T1000 (cell line): ENCODE measurements at places on chromosomes 1 and 21.

- no peak for DNase-seq
Observed at GRCh38 chr1:229950908-229951307, 116.1 kb upstream of the GALNT2 start.

- no peak for DNase-seq
Observed at GRCh38 chr1:8665833-8666232, 151.6 kb downstream of the RERE start.

GRCh38 chr1:40396420-40396819, 22.9 kb downstream of the SMAP2 start:
- no peak for DNase-seq

DNA sequence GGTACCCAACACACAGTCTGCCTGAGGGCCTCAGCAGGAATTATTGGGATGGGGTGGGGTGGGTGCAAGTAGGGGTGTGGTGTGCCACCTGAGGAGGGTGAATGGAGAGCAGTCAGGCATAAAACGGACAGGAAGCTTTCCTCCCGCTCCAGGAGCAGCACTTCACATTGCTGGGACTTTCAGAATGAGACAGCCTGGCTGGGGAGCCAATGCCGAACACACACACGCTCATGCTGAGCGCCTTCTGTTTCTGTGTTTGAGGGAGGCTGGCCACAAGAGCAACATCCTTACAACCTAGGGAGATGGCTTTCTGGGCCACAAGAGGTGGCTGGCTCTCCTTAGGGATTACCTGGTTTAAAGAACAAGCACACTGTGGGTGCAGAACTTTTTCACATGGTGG, 98.0 kb downstream of the LAMC2 start:
- no peak for DNase-seq

GRCh38 chr1:33381977-33382376, 48.9 kb downstream of the PHC2 start:
- no peak for DNase-seq

GRCh38 chr1:207848234-207848633, 62.7 kb downstream of the CD34 start:
- DNase-seq: no peak

GRCh38 chr21:16287046-16287445, 557.3 kb downstream of the USP25 start:
- DNase-seq: no peak

GRCh38 chr21:15080526-15080925, 15.7 kb upstream of the NRIP1 start:
- DNase-seq: no peak

GRCh38 chr1:211133393-211133835, 534 bp downstream of the KCNH1 start:
- peak; percentile 63 for DNase-seq

- DNase-seq: peak; percentile 83
Observed at GRCh38 chr1:184838504-184838951, 83.9 kb upstream of the EDEM3 start.

DNA sequence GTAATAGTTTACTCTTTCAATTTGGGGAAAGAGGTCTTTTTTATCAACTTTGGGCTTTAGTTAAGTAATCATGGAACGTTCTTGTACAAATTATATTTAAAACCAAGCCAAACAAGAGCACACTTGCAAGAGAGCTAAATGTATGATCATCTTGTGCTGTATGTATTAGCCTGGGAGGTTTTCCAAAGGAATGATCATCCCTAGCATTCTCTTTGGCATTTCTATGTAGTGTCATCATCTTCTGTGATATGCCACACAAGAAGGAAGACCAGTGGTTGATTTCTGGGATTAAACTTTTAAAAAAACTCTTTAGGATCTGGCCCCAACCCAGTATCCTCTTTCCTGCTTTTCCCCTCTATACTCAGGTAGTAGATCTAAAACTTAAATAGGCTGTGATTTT, 38.4 kb upstream of the KCNQ4 start:
- no peak for DNase-seq

GRCh38 chr1:171433451-171433850, 51.9 kb upstream of the PRRC2C start:
- peak; percentile 23 for DNase-seq

DNA sequence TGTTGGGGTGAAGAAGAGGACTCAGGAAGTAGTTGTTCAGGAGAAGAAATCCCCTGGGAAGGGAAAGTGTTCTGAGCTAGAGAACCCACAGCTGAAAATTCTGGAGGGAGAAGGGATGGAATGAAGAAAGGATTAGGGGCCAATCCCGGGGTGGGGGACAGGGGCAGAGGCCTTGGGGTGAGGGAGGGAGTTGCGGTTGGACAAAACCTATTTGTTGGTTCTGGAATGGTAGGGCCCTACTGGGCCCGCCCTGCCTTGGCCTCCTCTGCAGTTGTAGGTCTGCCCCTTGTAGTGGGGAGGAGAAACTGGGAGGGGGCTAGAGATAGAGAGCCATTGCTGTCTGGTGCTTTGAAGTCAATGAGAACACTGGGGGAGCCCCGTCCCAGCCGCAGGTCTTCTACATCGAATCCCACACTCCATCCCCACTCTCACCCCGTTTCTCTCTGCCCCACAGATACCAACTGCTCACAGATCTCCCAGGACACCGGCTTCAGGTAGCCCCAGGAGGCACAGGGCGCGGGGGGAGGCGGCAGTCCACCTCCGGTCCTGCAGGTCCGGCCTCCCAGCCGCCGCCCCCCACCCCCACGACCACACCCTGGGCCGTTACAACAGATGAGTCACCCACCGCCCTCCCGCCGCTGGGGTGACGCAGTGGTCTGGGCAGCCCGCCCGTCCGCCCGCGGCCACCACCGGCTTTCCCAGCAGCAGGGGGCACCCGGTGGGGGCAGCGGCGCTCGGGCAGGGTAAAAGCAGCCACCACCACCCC, 1.1 kb downstream of the TAGLN2 start:
- DNase-seq: peak; percentile 87

DNA sequence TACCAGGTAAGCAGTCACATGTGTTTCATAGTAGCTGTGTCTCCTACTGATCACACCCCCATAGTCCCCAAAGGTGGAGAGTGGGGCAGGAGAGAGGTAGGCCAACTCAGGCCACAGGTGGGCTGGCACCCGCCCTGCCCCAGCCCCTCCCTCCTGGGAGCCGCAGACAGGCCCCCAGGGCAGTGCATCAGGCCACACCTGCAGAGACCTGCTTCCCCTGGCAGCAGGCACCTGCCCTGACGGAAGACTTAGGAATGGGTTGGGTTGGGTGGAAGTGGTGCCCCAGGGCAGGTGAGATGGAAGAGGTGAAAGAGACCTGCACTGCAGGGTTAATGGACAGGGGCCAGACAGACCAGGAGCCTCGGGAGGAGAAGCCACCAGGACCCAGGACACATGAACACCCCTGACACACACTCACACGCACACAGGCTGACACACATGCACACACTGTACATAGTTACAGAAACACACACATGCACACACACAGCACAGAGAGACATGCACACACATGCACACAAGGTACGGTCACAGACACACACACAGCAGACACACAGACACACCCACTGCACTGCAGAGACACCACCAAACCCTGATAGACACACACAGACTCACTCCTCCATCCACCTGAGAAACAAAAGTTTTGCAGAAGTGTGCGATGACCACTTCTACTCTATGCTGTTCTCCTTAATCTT, 1.7 kb upstream of the COL18A1 start:
- no peak for DNase-seq

DNA sequence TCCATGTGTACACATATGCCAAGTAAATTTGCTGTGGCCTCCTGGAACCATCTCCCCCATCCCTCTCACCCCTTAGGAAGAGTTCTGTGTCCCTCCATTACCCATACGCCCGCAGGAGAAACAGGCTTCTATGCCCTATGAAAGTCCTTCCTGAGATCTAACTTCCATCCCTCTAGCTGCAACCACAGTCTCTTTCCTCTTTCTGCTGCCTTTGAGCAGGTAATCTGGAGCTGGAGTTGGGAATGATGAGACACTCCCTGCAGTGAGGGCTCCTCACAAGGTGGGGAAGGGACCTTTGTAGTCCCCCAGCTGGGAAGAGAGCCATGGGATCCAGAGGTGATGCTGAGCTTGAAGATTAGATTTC, 2.0 kb upstream of the KCNQ4 start:
- no peak for DNase-seq

- no peak for DNase-seq
Observed at GRCh38 chr1:18001725-18002124, 105.9 kb upstream of the IGSF21 start.

DNA sequence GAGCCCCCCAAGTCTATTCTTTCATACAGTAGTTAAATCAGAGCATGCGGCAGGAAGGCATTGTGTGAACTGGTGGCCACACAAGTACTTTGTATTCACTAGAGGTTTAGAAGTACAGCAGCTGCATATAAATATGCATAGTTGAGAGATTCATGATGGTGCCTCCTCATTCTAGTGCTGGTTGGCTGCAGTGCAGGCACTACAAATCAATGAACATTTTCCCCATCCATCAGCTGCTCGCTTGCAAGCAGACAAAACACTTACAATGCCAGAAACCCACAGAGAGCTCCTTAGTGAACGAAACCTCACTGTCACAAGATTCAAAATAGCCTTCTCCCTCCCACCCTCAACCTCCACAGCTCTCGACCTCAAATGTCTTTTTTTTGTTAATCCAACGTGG, 726.2 kb downstream of the USP25 start:
- DNase-seq: no peak

DNA sequence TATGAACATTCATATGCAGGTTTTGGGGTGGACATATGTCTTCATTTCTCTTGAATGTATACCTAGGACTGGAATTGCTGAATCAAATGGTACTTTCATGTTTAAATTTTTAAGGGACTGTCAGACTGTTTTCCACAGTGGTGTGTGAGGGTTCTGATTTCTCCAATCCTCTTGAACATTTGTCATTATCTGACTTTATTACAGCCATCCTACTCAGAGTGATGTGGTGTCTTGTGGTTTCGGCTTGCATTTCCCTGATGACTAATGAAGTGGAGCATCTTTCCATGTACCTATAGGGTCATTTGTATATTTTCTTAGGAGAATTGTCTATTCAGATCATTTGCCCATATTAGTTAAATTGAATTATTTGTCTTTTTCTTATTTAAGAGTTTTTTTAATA, 35.4 kb upstream of the ZNF281 start:
- peak; percentile 24 for DNase-seq

GRCh38 chr1:107477233-107477632, 336.4 kb downstream of the NTNG1 start:
- no peak for DNase-seq

DNA sequence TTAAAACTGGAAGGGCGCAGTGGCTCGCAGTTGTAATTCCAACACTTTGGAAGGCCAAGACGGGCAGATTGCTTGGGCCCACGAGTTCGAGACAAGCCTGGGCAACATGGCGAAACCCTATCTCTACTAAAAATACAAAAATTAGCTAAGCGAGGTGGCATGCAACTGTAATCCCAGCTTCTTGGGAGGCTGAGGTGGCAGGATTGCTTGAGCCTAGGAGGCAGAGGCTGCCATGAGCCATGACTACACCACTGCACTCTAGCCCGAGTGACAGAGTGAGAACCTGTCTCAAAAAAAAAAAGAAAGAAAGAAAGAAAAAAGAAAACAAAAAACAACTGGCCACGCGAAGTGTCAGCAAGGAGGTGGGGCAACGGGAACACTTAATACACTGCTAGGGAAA, 6.3 kb downstream of the UBE2G2 start:
- no peak for DNase-seq

- DNase-seq: no peak
Observed at GRCh38 chr1:145690587-145691558, 16.3 kb downstream of the PDZK1 start.

GRCh38 chr1:169590932-169591331, 4.7 kb upstream of the F5 start:
- DNase-seq: no peak

DNA sequence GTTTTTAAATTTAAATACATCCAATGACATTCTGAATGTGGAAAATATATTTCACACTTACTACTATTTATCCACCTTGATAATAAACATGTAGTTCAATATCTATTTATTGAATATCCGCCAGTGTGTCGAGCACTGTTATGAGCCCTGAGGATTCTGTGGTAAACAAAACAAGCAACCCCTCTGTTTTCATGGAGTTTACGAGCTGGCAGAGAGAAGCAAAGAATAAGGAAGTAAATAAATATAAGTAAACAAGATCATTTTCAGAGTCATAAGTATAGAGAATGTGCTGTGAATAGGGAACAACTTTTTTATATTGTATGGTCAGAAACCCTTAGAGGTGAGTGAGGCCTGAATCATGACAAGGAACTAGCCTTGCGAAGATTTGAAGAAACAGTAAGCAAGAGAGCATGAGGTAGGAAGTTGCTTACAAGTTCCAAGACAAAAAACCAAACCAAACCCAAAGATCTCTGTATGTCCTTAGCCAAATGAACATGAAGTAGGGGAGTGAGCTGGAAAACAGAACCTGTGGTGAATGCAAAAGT, 6.4 kb upstream of the SERBP1 start:
- DNase-seq: no peak

GRCh38 chr1:117094841-117095604, 26.5 kb downstream of the TRIM45 start:
- no peak for DNase-seq

DNA sequence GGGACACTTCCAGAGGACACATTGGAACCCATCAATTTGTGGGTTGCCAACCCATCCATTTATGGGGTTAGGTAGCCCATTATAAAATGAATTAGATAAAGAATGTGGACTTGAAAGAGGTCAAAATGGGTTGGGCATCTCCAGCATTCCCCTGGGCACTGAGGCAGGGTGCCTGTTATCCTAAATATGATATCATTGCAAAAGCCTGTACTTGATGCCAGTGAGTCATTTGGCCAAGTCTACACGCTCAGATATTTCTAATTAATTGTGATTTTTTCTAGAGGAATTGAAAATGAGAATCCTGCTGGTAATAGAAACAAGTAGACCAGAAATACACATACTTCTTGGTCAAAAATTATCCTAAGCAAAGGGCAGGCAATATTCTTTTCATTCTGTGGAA, 21.9 kb upstream of the NBL1 start:
- no peak for DNase-seq

DNA sequence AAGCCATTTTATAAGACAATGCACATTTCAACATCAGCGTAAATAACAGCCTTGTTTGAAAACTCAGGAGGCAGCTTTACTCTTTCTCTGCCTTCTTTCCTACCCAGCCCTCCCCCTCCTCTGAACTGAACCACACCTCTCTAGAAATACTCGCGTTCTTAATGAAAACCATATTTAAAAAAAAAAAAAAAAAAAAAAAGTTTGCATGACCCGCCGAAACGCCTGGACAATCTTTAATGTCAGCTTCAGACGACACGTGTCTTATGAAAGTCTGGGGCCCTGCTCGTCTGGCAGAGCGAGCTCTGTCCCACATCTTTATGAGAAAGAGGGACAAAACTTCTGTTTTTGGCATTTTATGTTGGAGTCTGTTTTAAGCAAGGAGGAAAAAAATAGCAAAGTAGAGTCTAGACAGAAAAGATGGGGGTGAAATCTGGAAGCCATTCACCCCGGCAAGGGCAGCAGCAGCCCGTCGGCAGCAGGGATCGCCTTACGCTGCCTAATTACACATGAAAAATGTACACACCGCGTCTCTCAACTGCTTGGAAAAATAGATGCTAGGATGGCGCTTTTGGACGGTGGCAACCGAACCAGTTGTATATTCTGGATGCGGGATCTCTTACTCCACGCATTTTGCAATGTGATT, 130.4 kb upstream of the ETS2 start:
- no peak for DNase-seq

GRCh38 chr1:97042551-97042950, 321.0 kb downstream of the PTBP2 start:
- DNase-seq: no peak

- DNase-seq: no peak
Observed at GRCh38 chr1:222777977-222778376, 36.9 kb upstream of the DISP1 start.
